Upper lobe of right lung (tissue), 1 donor: ENCODE measurements at places on chromosomes 3 and 15. TPM values are rescaled to one million over a fixed set of nuclear protein-coding genes. Genes with fewer than 3 reads are reported as not detected.
A peak's percentile ranks its signal among the peaks of the same experiment; 100 is the strongest.

DNA sequence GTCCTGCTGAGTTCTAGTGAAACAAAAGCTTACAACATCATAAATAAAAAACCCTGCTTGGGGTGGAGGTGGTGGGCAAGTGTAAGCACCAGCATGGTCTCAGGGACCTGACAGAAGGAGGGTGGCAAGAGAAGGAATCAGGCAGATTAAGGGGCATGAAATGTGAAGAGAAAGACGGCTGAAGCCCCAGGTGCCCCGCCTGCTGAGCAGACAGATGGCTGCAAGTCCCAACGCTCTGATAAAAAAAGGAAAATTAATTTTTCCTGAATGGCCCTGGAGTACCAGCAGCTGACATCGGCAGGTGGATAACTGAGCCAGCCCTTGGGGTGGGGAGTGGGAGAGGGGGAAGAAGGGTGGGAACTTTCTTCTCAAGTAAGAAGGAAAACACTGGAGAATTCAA, 137.9 kb downstream of the XXYLT1 start:
- H3K27me3 ChIP-seq: no peaks in the 10 kb centered on the region
- no peaks in the 10 kb centered on the region for H3K36me3 ChIP-seq
- no peak overlapping the region for H3K4me3 ChIP-seq
- H3K4me1 ChIP-seq: no peaks in the 10 kb centered on the region
- H3K27ac ChIP-seq: no peak overlapping the region
- DNase-seq: no peak

DNA sequence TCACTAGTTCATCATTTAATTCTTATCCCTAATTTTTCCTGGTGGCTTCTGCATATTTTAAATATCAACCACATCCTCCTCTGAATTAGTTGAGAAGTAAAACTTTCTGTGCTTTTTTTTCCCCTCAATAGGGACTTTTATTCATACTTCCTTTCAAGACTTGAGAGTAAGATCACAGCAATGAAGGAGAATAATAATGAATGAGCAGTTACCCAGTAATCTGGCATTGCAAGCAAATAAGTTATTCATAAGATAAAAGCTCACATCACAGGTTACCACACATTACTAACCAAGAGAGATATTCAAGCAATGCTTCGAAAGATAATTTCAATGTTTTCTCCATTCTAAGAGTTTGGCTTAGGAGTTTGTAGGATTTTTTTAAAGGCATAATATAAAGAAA, 50.3 kb downstream of the BTLA start:
- no peaks in the 10 kb centered on the region for H3K36me3 ChIP-seq
- no peak for DNase-seq
- no peak overlapping the region for H3K4me3 ChIP-seq

Gene KNG1
- 0.14 TPM for total RNA-seq

Gene H1-8
- not detected for total RNA-seq

GRCh38 chr3:195587406-195587805, 3.7 kb upstream of the APOD start:
- H3K36me3 ChIP-seq: no peaks in the 10 kb centered on the region
- peaks cover 11% of the 10 kb centered on the region for H3K4me1 ChIP-seq
- no peak overlapping the region for H3K4me3 ChIP-seq
- H3K27ac ChIP-seq: no peak overlapping the region
- DNase-seq: no peak
- no peaks in the 10 kb centered on the region for H3K27me3 ChIP-seq

GRCh38 chr3:73605412-73605811, 19.3 kb downstream of the PDZRN3 start:
- H3K36me3 ChIP-seq: no peaks in the 10 kb centered on the region
- no peak overlapping the region for H3K4me3 ChIP-seq
- DNase-seq: no peak
- H3K4me1 ChIP-seq: peaks cover 18% of the 10 kb centered on the region

DNA sequence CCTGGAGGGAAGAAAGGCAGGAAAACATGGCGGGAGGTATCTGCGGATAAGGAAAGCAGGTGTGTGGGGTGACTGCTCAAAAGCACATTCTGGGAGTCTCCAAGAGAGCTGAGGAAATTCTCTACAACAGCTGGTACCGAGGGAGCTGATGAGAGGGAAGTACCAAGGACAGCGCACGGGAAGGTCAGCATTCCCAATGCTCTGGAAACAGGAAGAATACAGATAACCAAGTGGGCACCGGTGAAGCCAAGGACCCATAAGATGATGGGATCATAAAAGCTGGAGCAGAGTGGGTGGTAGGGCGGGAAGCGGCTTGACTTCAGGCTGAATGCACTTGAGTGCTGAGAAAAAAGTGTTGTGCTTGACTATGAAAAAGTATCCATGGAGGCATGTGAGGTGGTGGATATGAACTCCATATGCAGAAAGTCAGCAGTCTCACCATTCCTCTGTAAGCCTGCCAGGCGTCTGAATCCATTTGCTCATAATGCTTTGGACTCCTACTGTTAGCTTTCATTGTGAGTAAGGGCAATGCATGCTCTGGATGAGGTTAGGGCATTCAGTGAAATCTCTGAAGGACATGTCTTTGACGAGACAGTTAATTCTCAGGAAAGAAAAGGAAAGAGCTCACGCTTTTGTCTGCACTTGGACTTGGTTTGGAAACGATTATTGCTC, 215.5 kb downstream of the NR1D2 start:
- no peaks in the 10 kb centered on the region for H3K4me1 ChIP-seq
- H3K36me3 ChIP-seq: no peaks in the 10 kb centered on the region
- no peak for DNase-seq
- no peak overlapping the region for H3K27ac ChIP-seq
- H3K4me3 ChIP-seq: no peak overlapping the region

DNA sequence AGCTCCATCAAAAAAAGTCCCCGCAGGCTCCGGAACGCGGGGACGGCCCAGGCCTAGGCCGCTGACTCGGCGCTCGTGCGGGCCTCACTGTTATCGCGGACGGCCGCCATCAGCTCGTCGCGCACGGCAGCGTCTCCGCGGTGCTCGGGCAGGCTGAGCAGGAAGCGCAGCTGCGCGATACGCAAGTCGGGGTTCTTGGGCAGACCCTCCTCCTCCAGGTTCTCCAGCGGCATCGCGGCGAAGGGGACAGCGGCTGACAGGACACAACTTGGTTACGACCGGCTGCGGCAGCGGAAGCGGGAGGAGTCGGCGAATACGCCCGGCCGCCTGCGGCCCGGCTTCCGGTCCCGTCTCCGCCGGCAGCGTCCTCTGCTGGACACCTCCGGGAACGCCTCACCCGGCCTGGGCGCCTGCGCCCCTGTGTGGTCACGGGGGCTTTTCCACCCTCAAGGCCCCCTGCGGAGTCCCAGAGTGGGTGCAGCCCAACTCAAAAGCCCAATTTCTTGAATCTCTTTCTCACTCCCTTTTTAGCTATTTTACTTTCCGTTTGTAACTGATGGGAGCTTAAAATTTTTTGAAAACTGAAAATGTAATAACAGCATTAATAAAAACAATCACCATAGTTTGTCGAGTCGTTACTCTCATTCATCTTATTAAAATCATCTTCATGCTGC, at the start of gene PSMD6:
TSS of gene PSMD6 (minus strand) at position 308 of the 674 bp plus-strand sequence. CDS start at position 233, 75 bp downstream.
- DNase-seq: peak; percentile 95
- H3K4me1 ChIP-seq: peaks cover 23% of the 10 kb centered on the region
- H3K27ac ChIP-seq: peak within 1 kb of the TSS; percentile 82
- H3K27me3 ChIP-seq: no peaks in the 10 kb centered on the region
- H3K36me3 ChIP-seq: peaks cover 34% of the 10 kb centered on the region
- peak within 1 kb of the TSS; percentile 80 for H3K4me3 ChIP-seq

DNA sequence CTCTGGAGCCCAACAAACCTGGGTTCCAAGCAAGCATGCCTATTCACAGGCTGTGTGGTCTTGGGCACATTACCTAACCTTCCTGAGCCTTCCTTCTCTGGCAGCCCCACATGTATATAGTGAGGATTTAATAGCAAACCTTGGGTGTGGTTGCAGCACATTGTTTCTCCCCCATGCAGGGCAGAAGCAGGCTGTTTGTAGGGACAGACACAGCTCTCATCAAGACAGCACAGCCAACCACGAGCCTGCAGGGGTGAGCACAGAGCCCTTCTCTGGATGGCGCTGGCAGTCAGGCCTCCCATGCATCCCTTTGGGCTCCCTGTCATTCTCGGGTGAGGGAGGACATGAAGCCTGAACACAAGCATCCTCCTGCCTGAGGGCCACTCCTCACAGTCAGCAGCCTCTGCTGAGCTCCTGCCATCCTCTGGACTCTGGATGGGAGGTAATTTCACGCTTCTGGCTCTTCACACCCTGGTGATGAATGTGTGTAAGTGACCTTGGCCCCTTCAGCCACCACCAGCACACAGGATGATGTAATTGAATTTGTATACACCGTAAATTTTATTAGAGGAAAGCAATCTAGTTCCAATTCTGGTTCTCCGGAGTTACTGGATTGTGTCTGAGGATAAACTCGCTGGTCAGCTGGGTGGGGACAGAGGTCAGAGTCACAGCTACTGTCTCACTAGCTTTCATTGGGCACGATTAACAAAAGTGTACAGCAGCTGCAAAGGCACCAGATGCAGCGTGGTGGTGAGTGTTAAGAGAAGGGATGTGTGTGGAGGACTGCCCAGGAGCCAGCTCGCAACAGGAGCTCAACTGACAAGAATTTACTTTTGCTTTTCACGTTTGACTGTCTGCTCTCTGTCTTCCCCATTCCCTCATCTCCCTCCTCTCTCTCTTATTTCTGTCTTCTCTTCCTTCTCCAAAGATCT, 118.1 kb downstream of the CLSTN2 start:
- DNase-seq: no peak
- peaks cover 5% of the 10 kb centered on the region for H3K27me3 ChIP-seq
- no peaks in the 10 kb centered on the region for H3K36me3 ChIP-seq

- H3K4me3 ChIP-seq: no peak overlapping the region
- H3K27me3 ChIP-seq: no peaks in the 10 kb centered on the region
- peaks cover 15% of the 10 kb centered on the region for H3K4me1 ChIP-seq
- H3K36me3 ChIP-seq: no peaks in the 10 kb centered on the region
Measured at GRCh38 chr3:189273736-189274135, 102.0 kb downstream of the TPRG1 start.

DNA sequence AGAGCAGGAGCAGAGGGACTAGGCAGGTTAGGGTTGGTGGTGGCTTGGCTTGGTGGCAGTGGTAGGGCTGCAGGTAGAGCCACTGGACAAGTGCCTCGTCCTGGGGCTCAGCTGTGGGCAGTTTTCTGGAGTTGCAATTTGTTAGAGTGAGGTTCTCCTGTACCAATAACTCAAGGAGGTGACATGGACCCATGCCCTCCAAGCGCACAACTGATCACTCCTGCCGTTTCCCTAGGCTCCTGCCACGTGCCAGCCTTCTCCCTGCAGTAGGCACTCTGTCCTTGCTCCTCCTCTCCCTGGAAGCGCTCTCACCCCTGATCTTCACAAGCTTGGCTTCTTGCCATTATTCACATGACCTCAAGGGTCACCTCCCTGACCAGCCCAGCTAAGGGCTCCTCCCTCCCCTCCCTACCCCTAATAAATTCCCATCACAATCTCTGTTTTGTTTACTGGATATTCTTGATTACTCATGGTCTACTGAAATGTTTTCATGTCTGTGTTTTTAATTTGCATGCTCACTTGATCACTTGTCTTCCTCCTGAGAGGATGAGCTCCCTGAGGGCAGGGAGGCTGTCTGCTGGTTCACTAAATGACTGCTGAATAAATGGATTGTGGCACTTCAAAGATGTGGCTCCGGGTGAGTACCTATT, 3.3 kb downstream of the WNT7A start:
- H3K4me3 ChIP-seq: no peak overlapping the region
- peaks cover 58% of the 10 kb centered on the region for H3K27me3 ChIP-seq
- no peak overlapping the region for H3K27ac ChIP-seq
- peaks cover 20% of the 10 kb centered on the region for H3K4me1 ChIP-seq
